Activated T-helper 1 cell treated with Interleukin-2 at 50 U/mL for 16 hours (primary cell): ENCODE measurements at places on chromosomes 3 and 15.

GRCh38 chr15:90210593-90210992 lies 9.5 kb downstream of the SEMA4B start:
- no peak for DNase-seq

DNA sequence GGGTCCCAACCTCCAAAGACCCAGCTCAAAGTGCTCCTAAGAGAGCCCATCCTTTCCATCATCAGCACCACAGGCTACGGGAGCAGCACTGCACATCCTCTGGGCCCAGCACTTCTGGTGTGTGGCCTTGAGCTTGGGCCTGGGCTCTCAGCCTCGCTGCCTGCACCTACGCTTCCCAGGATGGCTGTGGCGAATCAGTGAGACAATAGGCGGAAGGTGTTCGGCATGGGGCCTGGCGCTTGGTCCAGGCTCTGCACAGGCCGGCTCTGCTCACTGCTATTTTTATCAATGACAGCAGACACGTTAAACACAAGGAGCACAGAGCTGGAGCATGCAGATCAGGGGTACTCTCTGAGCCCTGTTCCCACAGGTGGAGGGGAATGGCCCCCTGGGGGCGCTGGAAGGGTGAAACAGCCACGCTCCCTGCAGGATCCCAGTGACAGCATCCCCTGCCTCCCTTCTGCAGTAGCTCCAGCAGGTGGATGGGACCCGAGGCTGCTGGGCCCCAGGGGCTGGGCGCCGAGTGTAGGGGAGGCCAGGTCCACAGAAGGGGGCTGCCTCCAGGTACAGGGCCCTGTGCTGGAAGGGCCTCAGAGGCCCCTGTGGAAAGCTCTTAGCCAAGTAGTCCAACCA lies 90.0 kb upstream of the RPL32 start:
- DNase-seq, result no peak

GRCh38 chr3:143480344-143480743 lies 360.8 kb downstream of the CHST2 start:
- DNase-seq, result no peak

DNA sequence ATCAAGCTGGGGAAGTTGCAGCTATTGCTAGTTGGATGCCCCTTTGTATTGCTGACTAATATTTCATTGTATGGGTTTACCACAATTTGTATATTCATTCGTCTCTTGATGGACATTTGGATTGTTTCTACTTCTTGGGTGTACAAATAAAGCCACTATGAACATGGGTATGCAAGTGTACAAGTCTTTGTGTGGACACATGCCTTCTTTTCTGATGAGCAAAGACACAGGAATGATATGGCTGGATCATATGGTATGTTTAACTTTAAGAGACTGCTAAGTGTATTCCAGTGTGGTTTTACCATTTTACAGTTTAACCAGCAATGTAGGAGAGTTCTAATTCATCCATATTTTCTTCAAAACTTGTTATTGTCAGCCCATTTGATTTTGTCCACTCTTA lies 32.2 kb downstream of the NECTIN3 start:
- DNase-seq, result no peak

DNA sequence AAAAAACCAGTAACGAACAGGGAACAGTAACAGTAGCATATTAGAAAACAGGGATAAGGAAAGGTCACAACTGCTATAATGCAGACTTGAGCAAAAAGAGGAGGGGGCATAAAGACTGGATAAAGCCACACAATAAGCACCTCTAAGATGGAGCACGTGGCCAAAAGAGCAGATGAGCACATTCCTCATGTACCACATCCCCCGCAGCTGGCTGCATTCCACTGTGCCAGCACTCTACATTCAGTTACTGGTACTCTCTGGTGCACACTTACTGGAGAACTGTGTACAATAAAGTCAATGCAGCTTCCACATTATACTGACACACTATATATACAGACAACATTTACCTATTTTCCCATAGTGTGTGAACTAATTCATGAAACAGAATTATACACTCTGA lies 64.7 kb downstream of the UBE3A start:
- DNase-seq, result no peak
